ENCODE measurements at places on chromosomes 3 and 15.

DNA sequence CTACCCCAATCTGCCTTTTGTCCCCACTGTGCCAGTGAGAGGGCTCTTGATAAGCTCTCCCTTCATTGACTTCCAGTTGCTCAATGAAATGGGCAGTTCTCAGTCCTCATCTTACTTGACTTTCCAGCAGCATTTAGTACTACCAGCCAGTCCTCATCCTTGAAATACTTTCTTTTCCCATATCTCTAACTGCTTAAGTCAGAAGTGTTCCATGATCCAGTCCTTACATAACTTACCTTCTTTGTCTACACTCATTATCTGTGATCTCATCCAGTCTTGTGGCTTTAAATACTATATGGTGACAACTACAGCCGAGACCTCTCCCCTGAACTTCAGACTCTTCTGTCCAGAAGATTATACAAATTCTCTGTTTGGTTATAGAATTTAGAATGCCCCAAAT lies 28.7 kb downstream of the RARRES1 start:
- no peak for DNase-seq

DNA sequence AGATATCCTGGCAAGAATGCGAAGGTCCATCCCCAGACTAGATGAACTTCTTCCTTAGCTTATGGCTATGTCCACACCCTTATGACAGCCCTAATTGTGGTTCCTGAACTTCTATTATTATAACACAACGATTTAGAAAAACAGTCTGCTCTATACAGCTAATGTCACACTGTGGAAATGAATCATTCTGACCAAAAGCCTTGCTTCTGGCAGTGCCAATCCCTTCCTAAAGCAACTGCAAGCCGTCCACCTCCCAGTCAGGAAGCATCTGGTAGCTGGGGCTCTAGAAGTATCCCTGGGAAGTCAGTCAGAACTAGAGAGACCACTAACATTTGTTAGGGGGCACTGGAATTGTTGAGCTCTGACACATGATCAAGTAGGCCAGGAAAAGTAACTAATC lies 45.0 kb downstream of the MYO5A start:
- DNase-seq: no peak

DNA sequence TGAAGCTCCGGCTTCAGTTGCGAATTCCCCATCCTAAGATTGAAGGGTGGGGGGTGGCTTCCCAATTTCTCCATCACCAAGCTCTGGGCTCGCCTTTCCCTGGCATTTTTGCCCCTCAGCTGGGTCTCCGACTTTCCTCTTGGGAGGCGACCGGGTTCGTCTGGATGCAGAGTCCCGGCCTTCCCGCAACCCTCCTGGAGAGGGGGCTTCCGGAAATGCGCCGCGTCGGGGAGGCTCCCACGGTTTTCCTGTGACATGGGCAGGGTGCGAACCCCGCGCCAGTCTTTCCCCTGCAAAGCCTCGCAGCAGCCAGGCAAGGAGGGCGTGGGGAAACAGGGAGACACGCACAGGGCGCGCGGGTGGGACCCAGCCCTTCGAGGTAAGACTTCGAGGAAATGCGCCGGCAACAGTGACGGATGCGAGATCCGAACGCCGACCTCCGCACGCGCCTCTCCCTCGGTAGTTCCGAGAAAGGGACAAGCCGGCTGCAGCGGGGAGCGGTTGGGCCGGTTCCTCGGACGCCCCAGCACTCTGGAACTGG lies 466 bp upstream of the HCN4 start:
- no peak for DNase-seq

DNA sequence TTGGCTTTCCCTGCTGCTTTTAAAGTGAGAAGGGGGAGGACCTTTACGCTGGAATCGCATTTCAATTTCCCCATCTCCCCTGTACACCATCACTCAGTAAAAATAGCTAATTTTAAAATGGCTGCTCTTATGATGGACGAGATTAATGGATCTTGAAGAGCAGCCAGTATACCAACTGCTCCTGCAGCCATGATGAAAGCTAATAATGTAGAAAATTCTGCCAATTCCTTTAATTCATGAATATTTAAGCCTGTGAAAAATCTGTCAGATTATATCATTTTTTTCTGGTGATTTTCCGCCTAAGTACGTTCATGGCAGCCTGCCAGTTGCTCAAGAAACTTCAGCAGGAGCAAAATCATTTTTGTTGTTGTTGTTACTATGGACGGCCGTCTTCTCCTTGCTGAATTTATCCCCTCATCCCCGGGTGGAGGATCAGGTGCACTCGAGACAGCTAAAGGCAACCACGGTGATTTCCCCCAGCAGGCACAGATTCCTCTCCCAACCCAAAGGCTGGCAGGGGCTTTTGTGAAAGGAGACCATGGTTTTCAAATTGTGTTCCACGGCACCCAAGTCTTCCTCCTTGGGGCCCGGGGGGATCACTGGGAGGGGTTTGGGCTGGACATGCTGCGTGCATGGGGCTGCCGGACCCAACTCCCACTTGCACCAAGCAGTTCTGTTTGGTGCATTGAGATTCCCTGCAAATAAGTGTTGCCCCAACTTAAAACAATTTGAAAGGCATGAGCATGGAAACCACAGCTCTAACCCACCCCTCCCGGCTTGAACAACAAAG lies 289.6 kb downstream of the UACA start:
- DNase-seq: no peak

- no peak for DNase-seq
Measured at GRCh38 chr15:61780278-61780980, 279.8 kb downstream of the VPS13C start.

DNA sequence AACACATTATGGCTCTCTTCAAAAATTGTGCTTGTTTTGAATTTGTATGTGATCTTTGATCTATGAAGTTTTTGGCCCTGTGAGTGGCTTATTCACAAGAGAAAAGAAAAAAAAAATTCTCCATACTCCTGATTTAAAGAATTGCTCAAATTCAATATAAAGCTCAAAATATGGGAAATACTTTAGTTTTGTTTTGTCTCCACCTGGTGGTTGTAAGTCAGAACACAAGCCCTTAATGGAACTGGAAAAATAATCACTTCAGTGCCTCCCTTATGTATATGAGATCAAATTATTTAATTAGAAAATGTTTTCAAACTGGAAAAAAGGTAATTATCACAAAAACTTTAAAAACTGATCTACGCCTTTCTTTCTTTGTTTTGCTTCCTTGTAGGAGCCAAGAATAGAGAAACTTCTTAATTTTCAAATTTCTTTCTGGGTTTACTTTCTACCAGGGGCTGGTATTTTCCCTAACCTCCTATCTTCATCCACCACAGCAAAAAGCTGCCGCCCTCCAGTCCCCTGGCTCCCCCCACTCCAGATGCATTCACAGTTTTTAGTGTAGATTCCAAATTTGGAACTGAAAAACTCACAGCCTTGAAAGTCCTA lies 50.6 kb downstream of the SERP1 start:
- DNase-seq: no peak

Data from stimulated activated CD8-positive, alpha-beta memory T cell treated with anti-CD3 and anti-CD28 coated beads, Interleukin-4, amount 100 ng/mL, for 24 hours (primary cell).